ENCODE measurements at places on chromosomes 3 and 15.

DNA sequence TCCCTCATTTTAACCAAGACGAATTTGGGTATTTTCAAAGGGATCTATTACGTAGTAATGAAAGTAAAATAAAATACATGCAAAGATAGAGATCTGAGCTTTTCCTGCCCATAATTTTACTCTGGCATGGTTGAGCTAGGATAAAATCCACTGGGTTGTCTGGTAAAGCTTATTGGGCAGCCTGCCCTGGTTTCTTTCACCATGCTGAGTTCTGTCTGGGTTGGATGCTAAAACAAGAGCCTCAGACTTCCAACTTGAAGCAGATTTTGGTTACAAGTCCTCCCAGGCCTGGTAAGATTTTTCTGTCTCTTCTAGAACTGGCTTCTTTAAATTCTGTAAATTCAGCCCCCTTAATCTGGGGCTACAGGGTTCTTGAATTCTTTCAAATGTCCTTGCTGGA, 86.8 kb downstream of the SAMMSON start:
- DNase-seq = no peak

DNA sequence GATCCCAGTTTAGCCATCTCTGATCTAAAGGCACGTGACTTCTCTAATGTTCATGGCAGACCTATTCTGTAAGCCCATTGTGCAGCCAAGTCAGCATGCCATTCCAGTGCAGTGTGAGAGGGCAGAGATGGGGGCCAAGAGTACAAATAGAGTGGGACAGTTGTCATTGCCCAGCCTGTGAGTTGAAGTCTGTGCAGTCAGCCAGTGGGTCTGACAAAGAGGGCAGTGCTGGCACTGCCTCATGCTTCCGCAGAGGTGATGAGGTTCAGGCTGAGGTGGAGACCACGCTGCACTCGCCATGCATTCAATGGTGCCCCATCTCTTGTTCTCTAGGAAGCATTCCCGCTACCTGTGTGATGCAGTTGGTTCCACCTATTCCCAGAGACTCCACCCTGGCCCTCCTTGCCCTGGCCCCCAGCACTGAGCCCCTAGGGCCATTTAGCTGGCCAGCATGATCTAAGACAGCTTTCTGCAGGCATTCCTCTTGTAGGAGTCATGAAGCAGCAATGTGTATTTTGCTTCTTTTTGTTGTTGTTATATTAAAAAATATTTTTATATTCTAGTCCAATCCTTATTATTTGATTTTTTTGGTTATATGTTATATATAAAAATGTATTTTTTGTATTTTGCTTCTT, 3.7 kb downstream of the MRAS start:
- no peak for DNase-seq

GRCh38 chr3:9168241-9168741, 81.2 kb downstream of the SRGAP3 start:
- no peak for DNase-seq

DNA sequence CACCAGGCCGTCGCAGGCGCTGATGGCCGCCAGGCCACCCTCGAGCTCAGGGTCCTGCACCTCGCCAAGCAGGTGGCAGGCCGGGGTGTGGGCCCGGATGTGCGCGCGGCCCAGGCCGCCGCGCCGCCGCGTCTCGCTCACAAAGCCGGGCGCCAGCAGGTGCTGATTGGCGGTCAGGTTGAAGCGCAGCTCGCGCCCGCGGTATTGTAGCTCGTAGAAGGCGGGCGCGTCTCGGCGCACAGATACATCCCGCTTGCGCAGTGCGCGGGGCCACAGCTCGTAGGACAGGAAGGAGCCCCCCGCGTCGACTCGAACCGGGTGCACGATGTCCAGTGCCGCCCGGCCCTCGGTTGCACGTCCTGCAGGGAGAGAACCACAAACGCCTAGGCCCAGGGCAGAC, 11.1 kb downstream of the ADAMTS7 start:
- DNase-seq = no peak

DNA sequence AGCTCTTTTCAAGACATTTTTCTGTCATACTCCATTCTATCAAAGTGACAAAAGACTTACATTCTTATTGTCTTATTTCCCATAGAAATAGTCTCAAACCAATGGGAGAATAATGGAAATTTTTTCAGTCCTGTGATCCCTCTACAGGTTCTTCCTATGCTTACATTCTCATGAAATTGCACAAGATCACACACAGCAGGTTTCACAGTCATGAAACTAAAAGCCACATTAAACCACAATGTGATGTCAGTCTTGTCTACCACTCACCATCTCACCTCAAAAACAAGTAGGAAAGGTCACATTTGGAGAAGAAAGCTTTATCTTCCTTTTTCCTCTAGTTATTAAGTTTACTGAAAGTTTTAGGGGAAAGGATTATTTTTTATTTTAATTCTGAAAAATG, 161.0 kb upstream of the RORA start:
- DNase-seq = no peak

GRCh38 chr3:174158674-174159073, 700.5 kb upstream of the NAALADL2 start:
- no peak for DNase-seq

DNA sequence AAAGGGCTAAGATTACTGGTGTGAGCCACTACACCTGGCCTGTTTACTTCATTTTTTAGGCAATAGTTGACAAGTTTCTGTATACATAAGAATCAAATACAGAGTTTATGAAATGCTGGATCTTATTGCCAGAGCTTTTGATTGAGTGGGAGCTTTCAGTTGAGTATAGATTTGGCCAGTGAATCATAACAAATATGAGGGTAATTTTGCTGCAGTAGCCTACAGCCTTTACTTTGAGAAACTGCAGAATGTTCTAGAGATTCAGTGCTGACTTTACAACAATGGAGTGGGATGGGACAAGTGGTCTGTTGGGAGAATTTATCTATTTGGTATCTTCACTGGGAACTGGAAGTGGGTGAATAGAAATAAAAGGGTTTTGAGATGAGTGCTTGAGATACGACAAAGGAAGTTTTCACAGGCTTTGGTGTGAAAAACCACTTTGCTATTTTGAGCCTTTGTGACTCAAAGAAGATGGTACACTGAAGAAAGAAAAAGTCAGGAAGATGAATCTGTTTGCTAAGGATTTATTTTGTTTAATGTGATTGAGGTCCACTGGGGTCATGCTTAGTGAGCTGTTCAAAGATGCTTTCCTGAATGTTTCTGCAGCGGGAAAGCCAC, 227.8 kb downstream of the UBE2E2 start:
- no peak for DNase-seq

DNA sequence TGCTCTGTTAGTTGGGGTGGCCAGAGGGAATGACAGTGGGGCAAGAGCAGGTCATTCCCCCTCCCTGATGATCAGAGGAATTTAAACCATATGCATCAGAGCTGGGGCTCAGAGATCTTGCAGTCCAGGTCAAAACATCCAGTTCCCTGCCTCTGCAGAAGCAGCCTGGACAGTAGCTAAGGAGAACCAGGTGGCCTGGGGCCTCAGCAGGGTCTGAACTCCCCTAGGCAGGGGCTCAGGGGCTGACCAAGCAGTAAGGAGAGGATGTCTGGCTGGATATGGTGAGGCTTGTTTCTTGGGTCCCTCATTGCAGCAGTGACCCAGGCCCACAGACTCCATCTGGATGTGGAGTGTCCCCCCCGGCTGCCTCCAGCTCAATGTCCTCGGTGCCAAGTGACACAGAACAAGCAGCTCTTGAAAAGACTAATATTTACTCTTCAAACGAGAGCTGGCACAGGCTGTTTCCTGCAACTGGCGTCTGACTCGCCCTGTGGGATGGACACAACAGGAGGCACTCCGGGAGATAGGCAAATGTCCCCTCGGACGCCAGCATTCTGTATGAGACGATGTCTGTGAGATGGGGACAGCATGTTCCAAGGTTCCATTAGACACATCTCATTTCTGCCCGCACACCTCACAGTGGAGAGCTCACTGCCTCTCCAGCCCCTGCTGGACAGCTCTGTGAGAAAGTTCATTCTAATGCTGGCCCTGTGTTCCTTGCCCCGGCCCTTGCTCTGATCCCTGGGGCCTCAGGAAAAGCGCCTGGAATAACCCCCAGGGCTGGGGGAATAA, 37.1 kb downstream of the SEC22C start:
- DNase-seq = no peak

GRCh38 chr3:184968115-184968514, 156.1 kb downstream of the VPS8 start:
- no peak for DNase-seq

DNA sequence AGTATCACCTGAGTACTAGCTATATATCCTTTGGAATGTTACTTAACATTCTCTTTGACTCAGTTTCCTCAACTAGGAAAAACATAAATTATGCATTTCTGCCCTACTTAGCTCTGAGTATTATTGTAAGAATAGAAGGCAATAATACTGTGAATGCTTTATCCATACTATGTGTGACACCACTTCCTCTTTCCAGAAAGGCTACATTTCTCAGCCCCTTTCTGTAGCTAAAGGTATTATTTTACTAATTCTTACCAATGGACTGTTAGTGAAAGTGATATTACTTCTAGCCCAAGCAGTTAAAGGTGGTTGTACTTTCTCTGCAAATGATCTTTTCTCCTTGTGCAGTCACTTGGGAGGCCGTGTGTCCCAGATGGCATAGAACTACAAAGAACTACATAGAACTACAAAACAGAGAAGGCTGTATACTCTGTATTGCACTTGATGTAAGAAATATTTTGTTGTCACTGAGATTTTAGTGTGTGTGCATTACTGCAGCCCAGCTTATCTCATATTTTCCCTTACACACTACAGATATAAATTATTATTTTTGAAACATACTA, 35.1 kb downstream of the MYH15 start:
- no peak for DNase-seq

GRCh38 chr3:38964204-38964603, 87.5 kb downstream of the SCN11A start:
- no peak for DNase-seq

DNA sequence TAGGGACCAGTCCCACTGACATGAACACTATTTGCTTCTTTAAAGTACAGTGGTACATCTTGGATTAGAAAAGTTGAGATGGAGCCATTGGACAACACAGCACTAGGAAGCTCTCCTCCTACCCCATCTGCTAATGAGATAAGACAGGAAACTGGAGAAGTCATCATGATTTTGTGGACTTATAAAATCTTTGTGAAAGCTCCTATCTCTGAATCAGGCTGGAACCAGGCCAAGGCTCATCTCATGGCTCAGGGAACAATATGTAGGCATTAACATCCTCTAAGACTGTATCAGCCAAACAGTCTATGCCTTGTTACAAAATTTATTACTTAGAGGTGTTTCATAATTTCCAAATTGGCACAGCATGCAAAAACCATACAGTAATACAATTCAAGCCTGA, 84.1 kb downstream of the BOC start:
- no peak for DNase-seq

DNA sequence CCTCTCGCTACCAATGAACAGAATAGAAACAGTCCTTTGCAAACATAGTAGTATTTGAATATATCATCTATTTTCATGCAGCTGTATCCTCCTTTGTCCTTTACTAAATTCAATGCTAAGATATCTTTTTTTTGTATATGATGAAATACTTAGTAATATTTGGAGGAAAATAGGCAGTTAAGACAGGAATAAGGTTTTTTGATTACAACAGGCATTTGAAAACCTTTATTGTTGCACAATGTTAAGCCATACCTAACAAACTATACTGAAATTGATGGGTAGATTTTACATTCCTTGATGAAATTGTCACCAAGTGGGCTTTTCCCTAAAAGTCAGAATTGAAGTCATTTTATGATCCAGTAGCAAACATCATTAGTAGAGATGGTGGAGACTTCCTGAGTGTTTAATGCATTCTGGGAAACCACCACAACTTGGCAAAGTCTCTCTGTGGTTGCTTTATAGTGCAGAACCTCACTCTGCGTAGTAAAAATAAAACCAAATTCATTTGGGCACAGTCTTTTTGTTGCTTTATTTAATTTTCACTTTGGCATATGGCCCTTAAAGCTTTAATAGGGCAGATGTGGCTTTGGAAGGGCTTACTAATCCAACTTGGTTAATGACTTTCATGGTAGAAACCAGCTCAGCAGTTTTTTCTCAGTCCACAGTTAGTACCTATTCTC, 216.0 kb downstream of the DIPK2A start:
- DNase-seq = no peak

DNA sequence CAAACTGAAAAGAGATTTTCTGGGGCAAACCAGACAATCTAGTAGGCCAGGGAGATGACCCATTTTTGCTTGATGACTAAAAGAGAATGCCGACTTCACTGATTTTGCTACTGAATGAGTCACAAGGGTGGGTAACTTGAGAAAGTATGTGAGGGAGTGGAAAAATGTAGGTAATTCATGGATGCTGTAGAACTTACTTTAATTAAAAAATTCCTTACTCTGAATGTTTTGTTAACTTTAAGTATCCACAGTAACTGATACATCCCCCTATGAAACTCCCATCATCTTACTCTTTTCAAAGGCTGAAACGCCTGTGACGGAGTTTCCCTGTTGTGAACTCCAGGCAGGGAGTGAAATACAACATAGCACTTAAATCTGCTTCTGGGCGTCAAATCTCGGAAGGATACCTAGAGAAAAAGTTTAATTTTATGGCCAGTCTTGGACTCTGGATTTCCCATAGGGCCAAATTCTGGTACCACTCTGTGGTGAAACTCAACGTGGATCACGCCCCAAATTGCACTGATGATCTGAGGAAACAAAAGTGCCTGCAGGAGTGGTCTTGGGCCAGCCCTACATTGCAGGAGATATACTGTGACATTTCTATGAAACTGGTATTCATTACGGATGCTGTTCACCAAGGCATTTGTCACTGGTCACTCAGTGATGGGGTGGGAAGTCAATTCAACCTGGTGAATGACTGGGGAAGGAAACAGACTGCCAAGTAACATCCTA, 24.0 kb downstream of the GOLIM4 start:
- no peak for DNase-seq

DNA sequence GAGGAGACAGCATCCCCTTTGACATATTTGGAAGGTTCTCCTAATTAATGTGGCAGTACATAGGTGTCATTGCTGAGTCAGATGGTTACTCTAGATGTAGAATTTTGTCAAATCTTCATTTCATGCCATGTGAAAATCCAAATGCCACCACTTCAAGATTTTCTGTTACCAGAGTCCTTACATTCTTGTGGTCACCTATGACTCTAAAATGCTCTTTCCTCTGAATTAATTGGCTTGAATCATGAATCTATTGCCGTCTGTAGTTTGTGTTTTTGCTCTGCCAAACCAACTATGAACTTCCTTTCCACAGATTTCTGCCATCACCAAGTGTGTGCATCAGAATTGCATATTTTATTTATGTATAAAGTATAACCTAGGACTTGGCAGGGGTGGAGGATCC, 269.4 kb upstream of the ZPLD1 start:
- DNase-seq = no peak

- no peak for DNase-seq
Observed at GRCh38 chr3:10919636-10920035, 72.9 kb upstream of the SLC6A1 start.

DNA sequence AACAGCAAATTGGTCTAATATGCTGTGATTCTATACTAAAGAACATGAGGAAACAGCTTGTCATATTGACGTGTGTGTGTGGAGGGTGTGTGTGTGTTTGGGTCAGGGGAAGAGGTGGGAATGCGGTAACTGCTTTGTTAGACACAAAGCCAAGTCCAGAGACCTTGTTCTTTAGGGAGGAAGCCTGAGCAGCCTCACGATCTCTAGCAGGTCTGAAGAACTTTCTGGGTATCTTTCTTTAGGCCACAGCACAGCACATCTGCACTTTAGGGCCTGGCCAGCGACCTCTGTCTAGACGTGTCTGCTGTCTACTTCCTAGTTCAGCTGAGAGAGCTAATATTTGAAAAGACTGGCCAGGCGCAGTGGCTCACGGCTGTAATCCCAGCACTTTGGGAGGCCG, 220.0 kb upstream of the TPRG1 start:
- DNase-seq = no peak

All from stimulated activated CD8-positive, alpha-beta memory T cell treated with anti-CD3 and anti-CD28 coated beads, Interleukin-4, amount 100 ng/mL, for 4 hours (primary cell).